ENCODE measurements at places on chromosomes 2 and 18. TPM values are rescaled to one million over a fixed set of nuclear protein-coding genes. Genes with fewer than 3 reads are reported as not detected.
A peak's percentile ranks its signal among the peaks of the same experiment; 100 is the strongest.

GRCh38 chr2:197920592-197921201 lies 116.3 kb downstream of the PLCL1 start:
- no peak for DNase-seq

- no peak for DNase-seq
Observed at GRCh38 chr2:202193881-202194353, 44.5 kb downstream of the SUMO1 start.

- no peak for DNase-seq
Observed at GRCh38 chr2:193963472-193964119, 1693.4 kb upstream of the SLC39A10 start.

DNA sequence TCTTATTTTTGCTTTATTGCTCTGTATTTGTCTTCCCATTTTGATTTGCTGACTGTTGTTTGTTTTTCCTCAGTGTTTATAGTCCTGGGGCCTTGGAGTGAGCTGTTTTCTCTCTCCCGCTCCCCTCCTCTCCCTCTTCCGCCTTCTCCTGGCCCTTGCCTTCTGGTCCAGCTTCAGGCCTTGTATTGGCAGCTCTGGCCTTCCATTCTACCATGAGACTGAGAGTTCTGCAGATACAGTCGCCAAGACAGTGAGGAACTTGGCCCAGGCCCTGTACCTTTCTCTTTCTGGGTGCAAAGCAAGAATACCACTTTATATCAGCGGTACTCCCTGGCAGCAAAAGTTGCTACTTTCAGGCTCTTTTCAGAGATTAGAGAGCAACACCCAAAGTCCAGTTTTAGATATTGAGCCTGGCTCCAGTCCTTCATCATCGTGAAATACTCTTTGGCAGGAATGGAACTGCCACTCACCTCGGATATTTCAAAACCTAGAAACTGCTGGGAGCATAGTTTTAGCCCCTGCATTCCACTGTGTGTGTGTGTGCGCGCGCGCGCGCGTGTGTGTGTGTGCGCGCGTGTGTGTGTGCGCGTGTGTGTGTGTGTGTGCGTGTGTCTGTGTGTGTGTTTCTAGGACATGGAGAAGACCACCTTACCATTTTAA lies 17.1 kb upstream of the L3MBTL4 start:
- DNase-seq = no peak

GRCh38 chr2:120109186-120110061 lies 96.5 kb downstream of the EPB41L5 start:
- DNase-seq = peak; percentile 62

TMEM198 gene
- 3.6 TPM for total RNA-seq

CRYGC gene
- not detected for total RNA-seq

Measured in natural killer cell treated with Interleukin-12 subunit alpha and Interleukin-12 subunit beta and Interleukin-15 and Interleukin-18, amount 100 ng/mL, for 72 hours (primary cell).